Activated CD8-positive, alpha-beta T cell treated with anti-CD3 and anti-CD28 coated beads, Interleukin-2, amount 10 ng/mL, durations not matched to agents 7 days and 5 days (primary cell): ENCODE measurements at places on chromosomes 6 and 20. TPM values are rescaled to one million over a fixed set of nuclear protein-coding genes. Genes with fewer than 3 reads are reported as not detected.

DNA sequence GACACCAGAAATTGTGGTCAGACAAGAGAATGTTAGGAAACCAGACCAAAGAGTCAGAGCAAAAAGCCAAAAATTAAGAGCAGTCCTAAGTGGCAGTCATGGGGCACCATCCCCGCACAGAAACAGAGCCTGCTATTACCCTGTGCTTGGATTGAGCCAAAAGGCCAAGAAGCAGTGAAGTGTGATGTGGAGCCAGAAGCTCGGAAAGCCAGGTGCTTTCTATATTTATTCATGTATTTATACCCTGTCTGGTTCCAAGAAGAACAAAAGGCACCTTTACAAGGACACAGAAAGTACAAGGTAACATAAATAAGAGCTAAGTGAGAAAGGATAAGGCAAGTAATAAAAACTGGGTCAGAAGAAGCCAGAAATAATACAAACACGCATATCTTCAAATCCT, 336.2 kb upstream of the CNR1 start:
- H3K27ac ChIP-seq, result no peak overlapping the region
- H3K4me3 ChIP-seq, result no peak overlapping the region
- H3K36me3 ChIP-seq, result no peaks in the 10 kb centered on the region
- no peaks in the 10 kb centered on the region for H3K27me3 ChIP-seq

- H3K4me3 ChIP-seq, result no peak overlapping the region
- DNase-seq, result no peak
- H3K36me3 ChIP-seq, result peaks cover 45% of the 10 kb centered on the region
- H3K27me3 ChIP-seq, result no peaks in the 10 kb centered on the region
- no peak overlapping the region for H3K27ac ChIP-seq
- H3K4me1 ChIP-seq, result peaks cover 8% of the 10 kb centered on the region
Measured at GRCh38 chr6:149766156-149766769, 16.7 kb downstream of the PCMT1 start.

TMEM217 gene
- 3.2 TPM for total RNA-seq

- peaks cover 4% of the 10 kb centered on the region for H3K4me1 ChIP-seq
- H3K36me3 ChIP-seq, result no peaks in the 10 kb centered on the region
- DNase-seq, result no peak
- peaks cover 9% of the 10 kb centered on the region for H3K27me3 ChIP-seq
Measured at GRCh38 chr6:156508923-156509322, 268.3 kb upstream of the ARID1B start.

DNA sequence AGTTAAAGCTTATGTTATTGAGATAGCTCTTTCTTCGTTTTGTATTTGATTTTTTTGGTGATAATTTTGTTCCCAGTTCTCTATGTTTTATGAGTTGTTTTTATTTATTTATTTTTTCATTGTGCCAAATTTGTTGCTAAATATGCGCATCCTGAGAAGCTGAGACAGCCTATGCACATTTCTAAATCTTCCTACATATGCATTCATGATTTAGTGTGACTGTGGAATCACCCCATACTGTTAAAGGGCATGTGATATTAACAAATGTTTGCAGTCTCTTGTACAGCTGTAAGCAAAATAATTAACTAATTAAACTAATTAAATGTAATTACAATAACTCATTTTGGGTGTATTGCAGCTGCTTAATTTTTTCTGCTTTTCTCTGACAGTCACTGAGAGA, 10.4 kb downstream of the TFAP2B start:
- H3K27me3 ChIP-seq, result peaks cover 44% of the 10 kb centered on the region
- no peaks in the 10 kb centered on the region for H3K4me1 ChIP-seq
- no peak for DNase-seq
- H3K4me3 ChIP-seq, result no peak overlapping the region
- H3K27ac ChIP-seq, result no peak overlapping the region

TGM2 gene
- total RNA-seq, result 0.34 TPM

- H3K27me3 ChIP-seq, result no peaks in the 10 kb centered on the region
- H3K36me3 ChIP-seq, result no peaks in the 10 kb centered on the region
- H3K27ac ChIP-seq, result no peak overlapping the region
- peaks cover 4% of the 10 kb centered on the region for H3K4me1 ChIP-seq
- no peak overlapping the region for H3K4me3 ChIP-seq
Measured at GRCh38 chr6:11120271-11121005, 8.9 kb upstream of the ERVFRD-1 start.

- DNase-seq, result no peak
- H3K27me3 ChIP-seq, result no peaks in the 10 kb centered on the region
- no peak overlapping the region for H3K27ac ChIP-seq
- H3K4me3 ChIP-seq, result no peak overlapping the region
- no peaks in the 10 kb centered on the region for H3K4me1 ChIP-seq
- no peaks in the 10 kb centered on the region for H3K36me3 ChIP-seq
Measured at GRCh38 chr6:98516206-98516605, 318.2 kb upstream of the POU3F2 start.

DNA sequence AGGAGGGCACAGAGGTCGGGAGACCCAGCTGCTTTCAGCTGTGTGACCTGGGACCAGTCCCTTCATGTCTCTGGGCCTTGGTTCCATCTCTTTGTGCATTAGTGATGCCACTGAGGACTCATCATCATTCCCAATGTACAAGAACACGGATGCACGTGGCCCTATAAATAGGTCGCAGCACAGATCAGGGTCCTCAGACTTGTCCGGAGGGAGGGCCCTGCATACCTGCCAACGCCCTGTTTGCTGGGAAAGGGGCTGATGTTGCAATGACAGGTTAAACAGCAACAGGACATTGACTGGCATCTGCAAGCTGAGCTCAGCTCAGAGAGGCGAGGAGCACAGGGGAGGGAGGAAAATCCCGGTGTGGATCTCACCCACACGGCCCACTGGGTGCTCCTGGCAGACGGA, 21.8 kb downstream of the TGM2 start:
- no peak overlapping the region for H3K4me3 ChIP-seq
- no peak for DNase-seq
- peaks cover 3% of the 10 kb centered on the region for H3K4me1 ChIP-seq
- no peaks in the 10 kb centered on the region for H3K27me3 ChIP-seq

NDRG3 gene
- 39.4 TPM for total RNA-seq

DNA sequence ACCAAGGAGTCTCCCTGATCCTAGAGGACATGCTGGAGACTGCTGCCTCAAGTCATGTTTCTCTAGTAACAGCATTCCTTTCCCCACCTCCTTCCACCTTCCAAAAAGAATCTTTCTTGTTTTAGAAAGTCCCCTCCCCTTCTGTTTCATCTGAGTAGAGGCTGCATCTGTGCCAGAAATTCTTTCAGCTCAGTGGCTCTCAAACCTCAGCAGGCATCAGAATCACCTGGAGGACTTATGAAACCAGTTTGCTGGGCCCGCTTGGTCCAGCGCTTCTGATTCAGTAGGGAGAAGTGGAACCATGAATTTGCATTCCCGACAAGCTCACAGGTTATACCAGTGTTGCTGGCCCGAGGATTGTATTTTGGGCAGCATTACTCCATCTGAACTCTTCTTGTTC, 55.1 kb downstream of the TMEM200A start:
- peaks cover 4% of the 10 kb centered on the region for H3K4me1 ChIP-seq
- no peak for DNase-seq
- peaks cover 3% of the 10 kb centered on the region for H3K36me3 ChIP-seq
- H3K4me3 ChIP-seq, result no peak overlapping the region

DNA sequence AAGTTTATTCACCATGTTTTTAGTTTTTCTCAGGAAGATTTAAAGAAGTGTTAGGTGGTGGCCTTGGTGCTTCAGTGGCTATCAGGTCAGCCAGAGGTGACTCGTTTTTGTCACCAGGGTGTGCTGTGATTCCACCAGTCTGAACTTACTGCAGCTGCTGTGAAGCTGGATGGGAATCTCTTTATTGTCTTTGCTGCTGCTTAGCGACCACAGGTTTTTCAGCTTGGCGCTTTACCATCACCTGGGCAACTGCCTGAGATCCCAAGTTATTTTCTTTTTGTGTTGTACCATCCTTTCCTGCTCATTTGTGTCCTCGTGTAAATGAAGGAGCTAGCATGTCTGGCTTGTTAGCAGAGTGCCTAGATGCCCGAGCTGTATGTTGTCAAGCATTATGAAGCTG, 146.9 kb downstream of the MACROD2 start:
- H3K27ac ChIP-seq, result no peak overlapping the region
- no peak for DNase-seq
- no peaks in the 10 kb centered on the region for H3K36me3 ChIP-seq
- H3K4me3 ChIP-seq, result no peak overlapping the region

DNA sequence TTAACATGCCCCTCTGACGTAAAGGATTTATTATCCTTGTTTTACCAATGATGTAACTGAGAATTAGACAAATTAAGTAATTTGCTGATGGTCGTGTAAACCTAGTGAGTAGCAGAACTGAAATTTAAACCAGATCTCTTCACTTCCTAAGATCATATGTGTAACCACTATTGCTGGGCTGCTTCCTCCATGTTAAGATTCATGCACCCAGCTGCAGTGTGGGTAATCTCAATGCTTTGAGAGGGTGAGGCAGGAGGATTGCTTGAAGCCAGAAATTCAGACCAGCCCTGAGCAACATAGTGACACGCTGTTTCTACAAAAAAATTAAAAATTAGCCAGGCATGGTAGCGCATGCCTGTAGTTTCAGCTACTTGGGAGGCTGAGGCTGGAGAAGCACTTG, 97.9 kb downstream of the L3MBTL3 start:
- H3K27ac ChIP-seq, result no peak overlapping the region
- H3K27me3 ChIP-seq, result no peaks in the 10 kb centered on the region
- H3K36me3 ChIP-seq, result peaks cover 45% of the 10 kb centered on the region
- peaks cover 5% of the 10 kb centered on the region for H3K4me1 ChIP-seq

DNA sequence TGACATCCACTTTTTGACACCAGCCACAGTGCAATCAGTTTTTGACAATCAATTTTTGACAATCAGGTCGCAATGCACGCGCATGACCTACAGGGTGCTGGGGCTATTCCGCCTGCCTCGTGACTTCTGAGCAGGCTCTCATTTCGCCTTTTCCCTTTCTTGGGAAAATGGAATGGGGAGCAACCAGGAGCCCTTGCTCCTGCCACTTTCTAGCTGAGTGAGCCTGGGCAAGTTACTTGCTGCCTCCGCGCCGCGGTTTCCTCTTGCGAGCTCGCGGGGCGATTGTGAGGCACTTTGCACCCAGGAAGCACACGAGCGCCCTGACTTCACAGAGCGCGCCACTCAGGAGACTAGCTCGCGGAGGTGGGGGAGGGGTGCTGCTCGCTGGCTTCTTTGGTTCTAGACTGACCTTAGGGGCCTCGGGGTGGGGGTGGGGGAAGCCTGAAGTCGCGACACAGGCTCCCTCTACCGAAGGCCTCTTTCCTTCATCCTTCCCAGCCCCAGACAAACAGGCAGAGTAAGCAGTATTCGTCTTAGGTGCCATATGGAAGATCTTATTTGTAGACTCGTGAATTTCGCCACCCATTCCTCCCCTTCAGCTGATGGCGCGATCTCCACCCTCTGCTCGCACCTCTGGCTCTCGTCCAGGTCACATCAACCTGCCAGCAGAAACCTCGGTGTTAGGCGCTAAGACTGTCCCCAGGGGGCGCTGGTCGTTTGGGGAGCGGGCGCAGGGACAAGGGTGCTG, 4.6 kb downstream of the TP53TG5 start:
- peak overlapping the region; percentile 87 for H3K27ac ChIP-seq
- H3K4me1 ChIP-seq, result peaks cover 38% of the 10 kb centered on the region
- H3K4me3 ChIP-seq, result peak overlapping the region; percentile 73

DNA sequence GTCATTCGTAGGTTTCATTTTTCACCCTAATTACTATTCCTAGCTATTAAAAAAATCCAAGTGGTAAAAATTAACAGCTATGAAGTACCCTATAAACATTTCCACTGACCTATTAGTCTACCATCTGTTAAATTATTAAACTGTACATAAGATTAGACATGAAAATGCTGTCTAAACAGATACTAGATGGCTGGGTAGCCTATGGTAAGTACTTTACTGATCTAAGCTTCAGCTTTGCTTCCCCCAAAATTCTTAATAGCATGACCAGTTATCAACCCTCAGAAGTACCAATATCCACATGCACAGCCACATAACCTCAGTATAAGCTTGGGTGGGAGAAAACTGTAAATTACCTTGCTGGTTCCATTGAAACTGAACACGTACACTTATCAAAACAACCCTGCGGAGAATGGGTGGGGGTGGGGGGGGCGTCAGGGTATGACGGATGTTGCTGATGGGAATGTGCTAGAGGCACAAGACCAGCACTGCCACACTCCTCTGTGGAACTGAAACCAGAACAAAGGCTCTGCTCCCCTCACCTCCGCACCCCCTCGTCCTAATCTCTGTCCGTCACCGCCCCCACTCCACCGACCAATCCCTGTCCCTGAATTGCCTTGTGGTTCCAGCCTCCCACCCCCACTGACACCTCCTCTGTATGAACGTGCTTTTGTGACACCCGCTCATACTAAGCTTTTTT, 45.3 kb downstream of the B4GALT5 start:
- peaks cover 7% of the 10 kb centered on the region for H3K36me3 ChIP-seq
- H3K4me1 ChIP-seq, result peaks cover 46% of the 10 kb centered on the region
- H3K27me3 ChIP-seq, result peaks cover 4% of the 10 kb centered on the region
- peak; percentile 59 for DNase-seq

DNA sequence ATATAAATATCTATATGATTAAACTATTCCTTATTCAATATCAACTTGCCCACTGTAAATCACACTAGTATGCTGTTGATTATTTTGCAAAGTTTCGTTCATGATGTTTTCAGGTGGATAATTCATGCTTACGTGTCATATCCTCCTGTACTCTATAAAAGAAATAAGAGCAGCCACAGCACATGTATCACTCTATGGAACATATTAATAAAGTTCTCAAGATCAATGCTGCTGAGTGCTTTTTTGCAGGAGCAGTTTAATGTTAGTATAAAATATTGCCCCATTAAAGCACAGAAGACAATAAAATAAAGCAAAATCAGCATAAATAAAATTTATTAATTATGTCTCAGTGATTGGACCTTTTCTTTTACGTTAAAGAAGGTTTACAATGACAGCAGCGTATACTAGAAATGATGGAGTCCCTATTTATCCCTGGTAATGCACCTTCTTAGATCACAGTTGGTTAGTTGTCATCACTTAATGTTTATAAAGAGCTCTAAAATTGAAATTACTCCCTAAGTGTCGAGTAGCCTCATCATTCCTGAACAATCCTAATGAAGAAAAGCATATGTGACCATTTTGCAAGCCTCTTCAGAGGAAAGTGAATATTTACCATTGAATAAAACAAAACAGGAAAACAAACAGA, 517.7 kb downstream of the EYS start:
- H3K27me3 ChIP-seq, result no peaks in the 10 kb centered on the region
- H3K27ac ChIP-seq, result no peak overlapping the region
- H3K36me3 ChIP-seq, result no peaks in the 10 kb centered on the region
- no peak for DNase-seq

CST2 gene
- total RNA-seq, result not detected
